Stomach (tissue), 19 donors: ENCODE measurements at places on chromosomes 1 and 21. TPM values are rescaled to one million over a fixed set of nuclear protein-coding genes. Genes with fewer than 3 reads are reported as not detected.
A peak's percentile ranks its signal among the peaks of the same experiment; 100 is the strongest.

DNA sequence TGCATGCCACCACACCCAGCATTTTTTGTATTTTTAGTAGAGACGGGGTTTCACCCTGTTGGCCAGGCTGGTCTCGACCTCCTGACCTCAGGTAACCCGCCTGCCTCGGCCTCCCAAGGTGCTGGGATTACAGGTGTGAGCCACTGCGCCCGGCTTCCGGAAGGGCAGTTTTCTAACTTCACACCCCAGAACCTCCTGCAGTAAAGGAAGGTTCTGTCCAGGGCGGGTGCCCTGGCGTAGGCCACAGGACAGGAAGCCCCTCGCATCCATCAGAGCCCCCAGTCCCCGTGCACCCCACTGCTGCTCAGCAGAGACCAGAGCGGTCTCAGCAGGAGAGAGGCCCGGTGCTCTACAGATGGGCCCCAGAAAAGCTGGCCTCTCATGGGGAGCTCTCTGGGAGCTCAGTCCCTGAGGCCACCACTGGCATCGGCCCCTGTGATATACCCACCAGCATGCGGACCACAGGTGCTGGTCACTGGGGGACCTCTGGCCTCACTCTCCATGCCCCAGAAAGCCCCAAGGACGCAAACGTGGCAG, 4.1 kb upstream of the DNMT3L start:
- H3K36me3 ChIP-seq: no peaks in the 10 kb centered on the region
- H3K27me3 ChIP-seq: peaks cover 17% of the 10 kb centered on the region
- no peaks in the 10 kb centered on the region for H3K4me1 ChIP-seq
- no peak for DNase-seq
- no peak overlapping the region for H3K27ac ChIP-seq

GRCh38 chr1:11311816-11312755, 39.1 kb downstream of the UBIAD1 start:
- H3K36me3 ChIP-seq: no peaks in the 10 kb centered on the region
- H3K4me1 ChIP-seq: no peaks in the 10 kb centered on the region
- no peak overlapping the region for H3K4me3 ChIP-seq
- no peak overlapping the region for H3K27ac ChIP-seq
- H3K27me3 ChIP-seq: no peaks in the 10 kb centered on the region

DNA sequence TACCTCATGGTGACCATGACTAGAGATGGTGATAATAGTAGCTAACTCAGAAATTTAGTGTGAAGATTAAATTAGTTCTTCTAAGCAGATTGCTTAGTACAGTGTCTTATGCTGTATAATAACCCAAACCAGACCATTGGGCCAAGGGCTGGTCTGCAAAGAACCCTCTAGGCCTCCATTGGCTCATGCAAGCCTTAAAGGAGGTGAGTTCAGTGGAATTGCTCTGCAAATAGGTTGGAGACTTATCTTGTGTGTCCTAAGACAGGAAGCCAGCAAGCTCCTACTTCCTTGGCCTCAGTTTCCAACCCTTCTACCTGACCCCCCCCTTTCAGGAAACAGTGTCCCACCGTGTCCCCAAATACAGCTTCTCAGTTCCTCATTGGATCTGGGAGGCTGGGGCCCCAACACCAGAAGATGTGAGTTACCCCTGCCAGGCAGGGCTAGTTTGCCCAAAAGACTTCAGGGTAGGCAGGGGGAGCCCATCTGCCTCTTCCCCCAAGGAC, 1.9 kb upstream of the MEF2D start:
- H3K4me1 ChIP-seq: peaks cover 51% of the 10 kb centered on the region
- no peaks in the 10 kb centered on the region for H3K36me3 ChIP-seq
- peak overlapping the region; percentile 100 for H3K27ac ChIP-seq
- no peaks in the 10 kb centered on the region for H3K27me3 ChIP-seq
- DNase-seq: no peak

The HSD3B2 gene
- total RNA-seq: 0.37 TPM

GRCh38 chr1:215421744-215422143, 145.4 kb upstream of the KCTD3 start:
- H3K27me3 ChIP-seq: no peaks in the 10 kb centered on the region
- no peaks in the 10 kb centered on the region for H3K4me1 ChIP-seq
- H3K4me3 ChIP-seq: no peak overlapping the region

DNA sequence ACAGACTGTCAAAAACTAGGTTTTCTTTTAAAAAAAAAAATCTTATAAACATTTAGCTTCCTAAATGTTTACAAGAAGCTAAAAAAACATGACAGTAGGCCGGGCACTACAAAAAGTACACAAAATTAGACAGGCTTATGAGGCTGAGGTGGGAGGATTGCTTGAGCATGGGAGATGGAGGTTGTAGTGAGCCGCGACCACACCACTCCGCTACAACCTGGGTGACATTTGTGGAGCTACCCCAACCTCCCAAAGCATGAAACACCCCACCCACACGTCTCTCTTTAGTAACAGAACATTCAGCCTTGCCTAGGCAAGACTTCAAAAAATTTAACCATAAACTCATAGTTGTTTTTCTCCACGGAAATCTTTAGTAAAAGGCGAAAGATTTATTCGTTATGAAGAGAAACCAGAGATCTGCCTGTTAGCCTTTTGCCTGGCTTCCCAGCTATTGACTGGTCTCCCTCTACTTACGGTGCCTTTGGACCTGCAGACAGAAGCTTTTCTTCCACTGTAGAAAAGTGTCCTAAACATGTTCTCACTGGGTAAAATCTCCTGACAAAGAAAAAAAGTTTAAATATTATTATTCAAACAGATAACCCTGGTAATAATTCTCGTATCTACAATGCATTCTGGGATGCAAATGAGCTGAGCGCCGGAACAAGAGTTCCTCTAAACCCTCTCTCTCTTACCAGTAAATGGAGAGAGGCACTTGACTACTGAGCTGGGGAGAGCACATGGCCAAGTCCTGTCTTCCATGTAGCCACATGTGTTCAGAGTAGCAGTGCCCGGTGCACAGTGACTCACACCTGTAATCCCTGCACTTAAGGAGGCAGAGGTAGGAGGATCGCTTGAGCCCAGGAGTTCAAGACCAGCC, 9.2 kb downstream of the RNU5D-1 start:
- peak; percentile 53 for DNase-seq
- no peak overlapping the region for H3K4me3 ChIP-seq
- peak overlapping the region; percentile 40 for H3K27ac ChIP-seq

DNA sequence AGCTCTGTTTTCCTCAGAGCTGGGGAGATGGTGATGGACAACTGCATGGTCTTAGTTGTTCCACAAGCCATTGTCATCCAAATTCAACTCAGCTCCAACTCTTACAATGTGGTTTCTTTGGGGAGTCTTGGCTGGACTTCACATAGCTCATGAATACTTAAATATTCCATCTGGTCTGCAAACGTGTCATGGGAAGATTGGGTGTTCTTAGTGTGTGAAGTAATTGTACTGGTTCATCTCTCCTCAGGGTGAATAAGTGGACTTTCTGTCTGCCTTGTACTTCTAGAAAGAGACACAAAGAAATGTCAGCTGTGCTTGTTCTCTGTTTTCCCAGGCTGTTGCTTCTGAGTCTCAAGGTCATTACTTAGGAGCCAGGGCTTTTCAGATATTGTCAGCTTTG, 106.6 kb downstream of the VPS13D start:
- no peak for DNase-seq
- no peak overlapping the region for H3K4me3 ChIP-seq
- no peaks in the 10 kb centered on the region for H3K27me3 ChIP-seq

- no peaks in the 10 kb centered on the region for H3K36me3 ChIP-seq
- H3K4me1 ChIP-seq: peaks cover 31% of the 10 kb centered on the region
- H3K4me3 ChIP-seq: peak overlapping the region; percentile 45
- no peak for DNase-seq
- no peaks in the 10 kb centered on the region for H3K27me3 ChIP-seq
- H3K27ac ChIP-seq: peak overlapping the region; percentile 90
Measured at GRCh38 chr1:26913389-26913753, 404 bp downstream of the NR0B2 start.

- peak; percentile 79 for DNase-seq
- H3K36me3 ChIP-seq: no peaks in the 10 kb centered on the region
- H3K4me3 ChIP-seq: no peak overlapping the region
- H3K4me1 ChIP-seq: no peaks in the 10 kb centered on the region
- no peaks in the 10 kb centered on the region for H3K27me3 ChIP-seq
Measured at GRCh38 chr1:70685300-70686286, 274.5 kb downstream of the CTH start.
